Left forelimb (tissue), 1 donor: ENCODE measurements at places on chromosomes 7 and 10.

DNA sequence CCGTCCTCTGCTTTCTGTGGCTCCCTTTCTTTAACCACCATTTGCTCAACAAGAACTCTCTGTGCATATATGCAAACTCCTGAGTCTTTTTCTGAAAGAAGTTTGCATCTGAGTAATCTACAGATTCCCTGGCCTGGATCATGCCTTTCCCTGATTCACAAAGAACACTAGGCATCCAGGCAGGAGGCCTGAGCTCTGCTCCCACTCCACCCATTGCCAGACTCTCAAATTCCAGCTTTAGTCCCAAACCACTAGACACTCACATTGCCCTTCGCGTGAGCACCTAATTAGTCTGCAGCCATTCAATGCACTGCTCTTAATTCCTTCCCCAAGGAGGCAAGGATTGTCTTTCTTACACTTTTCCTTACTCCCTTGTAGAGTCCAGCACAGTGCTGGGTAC lies 60.9 kb downstream of the ABCC2 start:
- no peak for DNase-seq

- DNase-seq: no peak
Observed at GRCh38 chr10:37520488-37520887, 336.9 kb downstream of the ZNF248 start.

- no peak for DNase-seq
Observed at GRCh38 chr7:95845007-95845406, 72.7 kb downstream of the DYNC1I1 start.

DNA sequence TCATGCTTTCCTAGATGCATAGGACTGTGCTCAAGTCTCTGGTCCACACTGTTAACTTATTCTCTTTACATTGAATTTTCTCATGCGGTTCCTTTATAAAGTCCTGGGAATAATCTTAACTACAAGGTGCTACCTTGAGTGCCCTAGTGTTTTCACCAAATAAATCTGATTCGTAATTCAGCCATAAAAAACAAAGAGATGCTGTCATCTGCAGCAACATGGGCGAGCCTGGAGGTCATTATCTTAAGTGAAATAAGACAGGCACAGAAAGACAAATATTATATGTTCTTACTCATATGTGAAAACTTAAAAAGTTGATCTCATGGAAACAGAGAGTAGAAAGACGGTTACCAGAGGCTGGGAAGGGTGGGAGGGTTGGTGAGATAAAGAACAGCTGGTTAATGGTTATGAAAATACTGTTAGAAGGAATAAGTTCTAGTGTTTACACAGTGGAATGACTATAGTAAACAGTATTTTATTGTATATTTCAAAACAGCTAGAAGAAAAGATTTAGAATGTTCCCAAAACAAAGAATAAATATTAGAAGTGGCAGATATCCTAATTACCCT lies 38.3 kb downstream of the NT5C3A start:
- DNase-seq: no peak

- DNase-seq: no peak
Observed at GRCh38 chr10:133359972-133360610, 2.3 kb upstream of the FUOM start.

DNA sequence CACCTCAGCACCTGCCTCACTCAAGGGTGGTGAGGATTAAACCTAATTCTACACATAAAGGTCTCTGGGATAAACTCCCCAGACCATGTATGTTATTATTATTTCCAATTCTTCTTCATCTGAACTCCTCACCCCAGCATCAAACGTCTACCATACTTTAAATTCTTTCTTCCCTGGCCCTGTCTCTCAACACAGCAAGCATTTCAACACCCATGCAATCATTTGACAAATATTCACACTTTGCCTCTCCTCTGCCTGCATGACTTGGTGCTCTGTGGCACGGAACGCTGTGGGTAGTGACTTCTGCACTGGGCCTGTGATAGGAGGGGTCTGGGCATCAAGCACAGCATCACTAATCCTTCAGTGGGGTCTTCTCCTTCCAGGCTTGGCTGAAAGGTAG lies 490.8 kb downstream of the TNS3 start:
- DNase-seq: no peak
